H54 (cell line): ENCODE measurements at places on chromosomes 7 and 10.

DNA sequence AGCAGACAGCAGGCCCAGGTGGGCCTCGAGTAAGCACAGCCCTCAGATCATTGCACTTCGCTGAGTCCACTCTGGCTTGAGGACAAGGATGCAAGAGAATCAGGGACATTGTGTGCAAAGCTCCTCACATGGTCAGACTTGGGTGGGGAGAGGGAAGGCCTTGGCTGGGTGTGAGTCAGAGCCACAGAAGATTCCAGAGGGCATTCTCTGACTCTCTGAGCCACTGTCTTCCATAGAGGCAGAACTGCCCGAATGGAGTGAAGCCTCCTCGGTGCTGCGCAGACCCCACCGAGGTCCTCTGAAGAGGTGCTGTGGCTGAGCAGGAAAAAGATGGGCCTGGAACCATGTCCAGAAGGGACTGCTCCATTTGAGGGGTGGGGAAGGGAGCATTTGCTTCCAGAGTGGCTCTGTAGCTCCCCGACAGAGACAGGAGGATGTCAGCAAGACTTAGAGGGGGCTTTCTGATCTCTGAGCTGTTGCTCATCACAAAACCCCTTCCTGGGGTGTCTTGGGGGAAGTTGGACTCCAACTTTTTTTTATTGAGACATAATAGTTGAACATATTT lies 120.8 kb downstream of the PTPN20 start:
- DNase-seq, result no peak

DNA sequence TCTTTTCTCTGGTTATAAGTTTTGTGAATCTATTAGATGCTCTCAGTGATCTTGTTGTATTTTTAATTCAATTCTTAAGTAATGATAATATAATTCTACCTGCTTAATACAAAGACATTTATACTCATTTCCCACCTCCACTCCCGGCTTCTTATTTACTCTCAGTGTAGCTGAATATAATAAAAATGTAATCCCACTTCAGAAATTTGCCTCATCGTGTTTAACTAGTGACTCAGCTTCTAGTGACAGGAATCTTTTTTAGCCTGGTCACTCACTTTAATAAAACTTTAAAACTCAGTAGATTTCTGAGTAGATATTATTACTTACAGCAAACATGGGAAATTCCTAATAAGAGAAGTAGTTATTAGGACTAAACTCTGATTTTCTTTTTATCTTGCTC lies 1506.2 kb upstream of the LRRTM3 start:
- DNase-seq, result no peak

DNA sequence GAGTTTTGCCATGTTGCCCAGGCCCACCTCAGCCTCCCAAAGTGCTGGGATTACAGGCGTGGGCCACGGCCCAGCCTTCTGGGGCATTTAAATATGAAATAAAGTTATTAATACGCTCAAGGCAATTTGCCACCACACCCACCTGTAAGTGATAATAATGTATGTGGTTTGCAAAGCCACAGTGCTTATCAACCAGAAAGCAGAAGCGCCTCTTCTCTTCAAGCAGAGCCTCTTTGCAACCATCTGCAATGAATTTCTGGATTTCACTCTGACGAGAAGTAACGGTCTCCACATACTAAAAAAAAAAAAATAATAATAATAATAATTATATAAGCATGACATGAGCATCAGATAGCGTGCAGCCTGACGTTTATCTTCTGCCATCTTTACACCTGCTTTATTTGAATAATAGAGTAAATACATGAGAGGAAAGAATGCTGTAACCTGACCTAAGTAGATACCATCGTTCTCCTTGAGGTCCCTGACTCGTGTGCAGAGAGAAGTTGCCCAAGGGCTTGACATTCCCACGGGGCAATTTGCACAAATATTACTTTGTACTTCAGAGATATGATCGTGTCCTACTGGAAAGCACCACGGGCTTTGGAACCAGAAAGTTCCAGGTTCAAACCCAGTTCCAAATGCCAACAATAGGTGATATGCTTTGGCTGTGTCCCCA lies 34.0 kb downstream of the BRI3 start:
- no peak for DNase-seq

GRCh38 chr10:83214136-83214535 lies 925.2 kb upstream of the GHITM start:
- DNase-seq, result no peak

DNA sequence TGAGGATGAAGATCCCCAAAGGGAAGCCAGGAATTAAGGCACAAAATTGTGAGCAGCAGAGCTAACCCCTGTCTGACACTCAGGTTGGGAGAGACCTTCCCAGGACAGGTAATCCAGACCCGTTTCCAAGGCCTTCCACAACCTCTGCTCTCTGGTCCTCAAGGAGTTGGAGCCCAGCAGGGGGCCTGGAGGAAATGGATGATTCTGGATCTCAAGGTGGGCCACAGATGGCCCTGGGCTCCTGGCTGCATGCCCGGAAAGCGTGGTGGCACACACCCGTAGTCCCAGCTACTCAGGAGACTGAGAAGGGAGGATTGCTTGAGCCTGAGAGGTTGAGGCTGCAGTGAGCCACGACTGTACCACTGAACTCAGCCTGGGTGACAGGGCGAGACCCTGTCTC lies 42.3 kb downstream of the DPYSL4 start:
- DNase-seq, result no peak

DNA sequence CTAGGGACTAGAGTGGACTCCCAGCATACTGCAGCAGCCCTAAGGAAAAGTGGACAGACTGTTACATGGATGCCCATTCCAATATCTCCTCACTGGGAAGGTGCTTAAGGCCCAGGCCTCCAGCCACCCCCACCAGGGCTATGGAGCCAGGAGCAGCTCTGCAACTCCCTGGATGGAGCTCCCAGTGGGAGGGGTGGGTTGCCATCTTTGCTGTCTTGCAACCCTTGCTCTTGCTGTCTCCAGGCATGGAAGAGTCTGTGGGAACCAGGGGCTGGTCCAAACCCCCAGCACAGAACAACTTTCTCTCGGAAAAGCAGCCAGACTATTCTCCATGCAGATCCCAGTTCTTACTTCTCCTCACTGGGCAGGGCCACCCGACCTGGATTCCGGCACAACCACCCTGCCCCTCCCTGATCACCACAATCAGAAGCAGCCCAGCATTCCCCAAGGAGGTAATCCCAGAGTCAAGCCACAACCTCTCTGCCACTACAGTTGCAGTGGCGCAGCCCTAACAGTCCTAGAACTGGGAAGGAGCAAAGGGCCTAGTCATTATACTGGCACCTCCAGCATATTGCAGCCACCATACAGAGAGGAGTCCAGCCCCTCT lies 41.8 kb upstream of the ZNF488 start:
- DNase-seq, result no peak

GRCh38 chr7:36794689-36795088 lies 70.4 kb upstream of the AOAH start:
- DNase-seq, result no peak

DNA sequence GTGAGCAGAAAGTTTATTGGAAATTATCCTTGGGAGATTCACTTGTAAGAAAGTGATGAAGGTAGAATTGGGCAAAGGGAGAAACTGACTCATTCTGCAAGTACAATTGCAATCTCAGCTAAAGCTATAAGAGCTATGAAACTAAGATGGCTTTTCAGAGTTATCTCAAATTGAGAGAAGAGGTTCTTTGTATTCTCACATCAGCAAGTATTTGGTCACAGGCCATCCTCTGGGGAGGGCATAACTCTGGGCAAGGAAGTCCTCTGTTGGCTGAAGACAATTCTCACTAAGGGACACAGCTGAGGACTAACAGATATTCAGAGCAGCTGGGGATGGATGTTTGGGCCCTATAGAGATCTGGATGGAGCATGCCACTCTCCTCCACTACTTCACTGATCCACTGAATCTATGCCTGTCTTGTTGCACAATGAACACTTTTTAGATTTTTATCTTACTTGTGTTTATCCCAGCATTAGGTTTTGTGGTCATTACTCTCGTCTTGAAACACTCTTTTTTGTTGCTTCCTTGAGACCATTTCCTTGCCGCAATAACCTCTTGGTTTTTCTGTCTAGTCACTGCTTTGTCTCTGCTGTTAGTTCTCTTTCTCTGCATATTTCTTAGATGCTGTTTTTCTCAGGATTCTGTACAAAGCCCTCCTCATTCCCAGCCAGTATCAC lies 115.1 kb downstream of the GNAI1 start:
- DNase-seq, result no peak

- no peak for DNase-seq
Observed at GRCh38 chr10:78508955-78509748, 475.5 kb downstream of the RPS24 start.

DNA sequence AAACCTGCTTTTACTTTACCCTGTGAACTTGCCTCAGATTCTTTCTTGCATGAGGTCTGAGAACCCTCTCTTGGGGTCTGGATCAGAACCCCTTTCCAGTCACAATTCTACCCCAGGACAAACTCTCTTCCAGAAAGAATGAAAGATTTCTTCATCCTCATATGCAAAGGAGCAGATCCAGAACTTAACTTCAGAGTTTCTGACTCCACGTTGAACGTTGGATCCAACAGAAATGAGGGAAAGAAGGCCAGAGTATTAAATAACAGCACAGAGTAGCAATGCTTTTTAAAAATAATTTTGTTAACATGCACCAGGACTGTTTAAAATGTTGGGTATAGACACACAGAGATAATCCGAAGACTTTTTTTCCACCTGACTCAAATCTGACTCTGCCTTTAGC lies 632.9 kb upstream of the AUTS2 start:
- no peak for DNase-seq

DNA sequence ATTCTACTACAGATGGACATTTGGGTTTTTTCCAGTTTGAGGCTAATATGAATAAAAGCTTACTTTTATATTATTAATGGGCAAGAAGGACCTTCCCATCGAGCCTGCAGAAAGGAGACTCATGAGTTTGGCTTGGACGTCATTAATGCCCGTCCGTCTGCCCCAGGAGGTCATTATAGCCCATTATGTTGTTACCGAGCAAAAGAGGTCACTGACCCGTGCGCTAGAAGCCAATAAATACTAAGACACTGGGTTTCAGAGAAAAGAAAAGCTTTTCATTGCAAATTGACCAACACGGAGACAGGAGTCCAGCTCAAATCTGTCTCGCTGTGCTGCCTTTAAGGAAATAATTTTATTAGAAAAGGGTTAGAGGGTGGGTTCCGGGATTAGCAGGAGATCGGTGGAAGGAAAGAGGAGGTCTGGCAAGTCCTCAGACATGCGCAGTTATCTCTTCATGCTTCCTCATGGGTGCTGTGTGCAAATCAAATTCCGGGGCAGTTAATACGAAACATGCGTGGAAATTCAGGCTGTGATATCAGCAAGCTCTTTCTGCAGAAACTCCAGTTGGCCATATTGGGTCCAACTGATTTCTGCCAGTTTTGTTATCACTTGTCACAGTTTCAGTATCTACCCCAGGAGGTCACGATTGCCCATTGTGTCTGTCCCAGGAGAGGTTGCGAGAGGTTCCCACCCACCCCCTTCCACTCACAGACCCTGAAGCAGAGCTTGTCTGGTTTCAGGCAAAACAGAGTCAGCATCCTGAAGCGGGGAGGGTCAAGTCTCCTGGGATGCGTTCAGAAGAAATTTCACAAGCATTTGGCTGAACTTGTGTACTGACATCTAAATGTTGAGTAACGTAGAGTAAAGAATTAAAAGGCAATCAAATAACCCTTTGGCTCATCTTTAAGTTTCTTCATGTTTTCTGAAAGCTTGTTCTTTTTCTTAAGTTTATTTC lies 1.1 kb upstream of the GALNTL5 start:
- no peak for DNase-seq

DNA sequence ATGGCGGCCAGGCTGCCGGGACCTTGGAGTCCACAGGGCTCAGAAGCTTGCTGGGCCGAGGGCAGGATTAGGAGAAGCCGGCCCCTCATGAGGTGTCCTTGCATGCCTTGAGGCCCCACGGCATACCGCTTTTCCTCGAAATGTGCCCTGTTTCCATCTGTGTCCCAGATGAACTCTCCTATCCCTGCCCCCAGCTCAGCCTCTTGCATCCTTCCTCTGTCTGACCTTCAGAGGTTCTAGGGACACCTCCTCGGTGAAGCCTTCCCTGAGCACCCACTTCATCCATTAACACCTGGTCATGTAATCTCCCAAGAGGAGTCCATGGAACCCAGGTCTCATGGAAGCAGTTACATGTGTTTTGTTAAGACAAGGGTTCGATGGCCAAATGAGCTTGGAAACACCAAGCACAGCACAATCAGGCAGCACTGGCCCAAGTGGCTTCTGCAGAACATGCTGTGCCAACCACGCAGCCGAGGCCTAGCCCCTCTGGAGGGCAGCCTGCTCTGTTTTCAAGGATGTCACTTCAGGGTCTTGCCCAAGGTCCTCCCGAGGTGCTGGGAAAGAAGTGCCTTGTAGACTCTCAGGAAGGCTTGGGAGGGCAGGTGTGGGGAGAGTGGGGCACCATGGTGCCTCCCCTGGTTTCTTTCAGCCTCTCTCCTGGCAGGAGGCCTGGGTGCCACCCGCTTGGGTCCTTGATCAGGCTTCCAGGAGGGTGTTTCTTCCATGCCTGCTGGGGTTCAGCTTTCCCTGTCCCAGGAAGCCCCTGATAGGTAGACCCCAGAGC lies 124.3 kb downstream of the NEURL1 start:
- no peak for DNase-seq

GRCh38 chr7:108026647-108027046 lies 23.7 kb upstream of the LAMB1 start:
- no peak for DNase-seq

DNA sequence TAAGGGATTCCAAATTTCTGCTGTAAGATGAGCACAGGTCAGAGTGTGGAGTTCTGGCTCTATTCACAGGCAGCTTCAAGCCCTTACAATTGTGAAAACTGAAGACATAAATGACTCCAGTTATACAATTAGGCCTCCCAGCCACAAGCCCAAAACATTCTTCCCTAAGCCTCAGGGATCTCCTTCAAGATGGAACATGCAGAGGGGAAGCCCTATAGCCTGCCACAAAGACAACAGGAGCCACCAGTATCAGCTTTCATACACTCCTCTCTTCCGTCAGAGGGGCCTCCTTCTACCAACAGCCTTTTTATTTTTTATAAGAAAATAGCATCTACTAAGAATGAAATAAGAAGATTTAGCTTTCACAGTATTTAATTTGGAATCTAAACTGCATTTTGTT lies 46.5 kb downstream of the DLD start:
- DNase-seq, result no peak

DNA sequence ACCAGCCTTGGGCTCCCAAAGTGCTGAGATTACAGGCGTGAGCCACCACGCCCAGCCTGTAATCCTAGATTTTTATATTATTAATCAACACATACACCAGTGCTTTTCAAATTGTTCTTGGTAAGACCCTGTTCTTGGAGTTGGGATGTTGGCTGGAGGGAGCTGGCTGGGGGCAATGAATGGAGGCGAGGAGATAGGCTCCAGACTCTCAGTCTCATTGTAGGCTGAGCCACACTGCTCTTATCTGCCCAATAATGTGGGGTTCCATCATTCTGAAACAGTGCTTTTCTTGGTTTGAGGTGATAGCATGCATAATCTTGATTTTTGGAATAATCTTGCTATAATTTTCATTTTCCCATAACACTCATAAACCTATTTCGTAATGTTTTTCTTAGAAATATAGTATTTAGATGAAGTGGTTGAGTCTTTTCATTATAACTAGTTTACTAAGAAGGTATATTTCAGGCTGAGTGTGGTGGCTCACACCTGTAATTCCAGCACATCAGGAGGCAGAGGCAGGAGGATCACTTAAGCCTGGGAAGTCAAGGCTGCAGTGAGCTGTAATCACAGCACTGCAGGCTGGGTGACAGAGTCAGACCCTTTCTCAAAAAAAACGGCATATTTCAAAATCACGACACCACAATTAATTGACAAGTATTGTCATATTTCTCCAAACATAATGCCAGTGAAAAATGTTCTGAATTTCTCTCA lies 65.1 kb upstream of the LYZL2 start:
- DNase-seq, result no peak
